ENCODE measurements at places on chromosomes 2 and 18.

GRCh38 chr2:54531558-54531957, 75.4 kb downstream of the SPTBN1 start:
- no peak for DNase-seq

- no peak for DNase-seq
Measured at GRCh38 chr18:42092848-42093247, 137.8 kb downstream of the PIK3C3 start.

GRCh38 chr2:58377181-58377580, 136.1 kb upstream of the FANCL start:
- no peak for DNase-seq

GRCh38 chr18:70037431-70038061, 89.9 kb upstream of the CD226 start:
- no peak for DNase-seq

DNA sequence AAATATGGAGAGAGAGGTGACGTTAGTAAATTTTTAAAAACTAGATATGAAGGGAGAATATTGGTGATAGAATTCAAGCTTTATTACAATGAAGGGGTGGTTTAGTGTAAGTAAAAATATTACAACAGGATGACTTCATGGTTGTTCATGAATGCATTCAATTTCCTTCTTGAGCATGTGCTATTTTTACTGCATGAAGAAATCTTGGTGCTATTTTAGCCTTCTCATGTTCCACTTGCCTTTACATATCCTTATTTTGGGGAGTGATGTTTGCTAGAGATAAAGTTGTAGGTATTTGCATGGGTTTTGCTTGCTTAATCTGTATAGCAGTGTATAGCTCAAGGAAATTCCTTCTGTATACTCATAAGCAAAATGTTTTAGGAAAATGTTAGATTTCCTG, 195.0 kb upstream of the MMADHC start:
- DNase-seq = no peak

DNA sequence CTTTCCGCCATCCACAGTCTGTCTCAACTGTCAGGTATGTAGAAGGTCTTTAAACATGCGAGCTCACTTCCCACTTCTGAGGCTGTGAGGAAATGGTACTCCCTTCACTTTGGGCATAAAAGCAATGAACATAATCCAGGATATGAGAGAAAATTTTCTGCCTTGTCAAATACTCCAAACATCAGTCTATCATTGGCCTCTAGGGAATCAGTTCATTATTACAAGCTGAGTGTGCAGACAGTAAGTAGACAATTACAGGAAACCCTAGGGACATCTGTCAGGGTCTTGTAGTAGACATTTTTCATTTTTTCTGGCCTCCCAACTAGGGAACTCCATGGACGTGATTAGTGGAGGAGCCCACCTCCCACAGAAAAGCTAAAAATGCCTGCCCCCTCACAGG, 13.6 kb upstream of the APCDD1 start:
- no peak for DNase-seq

DNA sequence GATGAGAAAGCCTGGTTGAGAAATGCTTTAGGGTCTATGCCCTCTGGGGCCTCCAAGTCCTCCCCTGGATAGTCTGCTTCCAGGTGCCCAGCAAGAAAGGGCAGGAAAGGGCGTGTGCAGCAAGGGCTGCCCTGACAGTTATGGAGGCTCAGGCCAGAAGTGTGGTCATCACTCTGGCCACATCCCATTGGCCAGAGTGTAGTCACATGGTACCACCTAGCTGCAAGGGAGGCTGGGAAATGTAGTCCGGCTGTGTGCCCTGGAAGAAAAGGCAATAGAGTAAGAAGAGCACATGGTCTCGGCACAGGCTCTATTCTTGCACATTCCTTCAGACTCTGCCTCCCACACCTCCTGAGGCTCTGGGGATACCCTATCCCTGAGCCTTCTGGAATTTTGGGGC, 35.7 kb downstream of the ODC1 start:
- peak; percentile 66 for DNase-seq

DNA sequence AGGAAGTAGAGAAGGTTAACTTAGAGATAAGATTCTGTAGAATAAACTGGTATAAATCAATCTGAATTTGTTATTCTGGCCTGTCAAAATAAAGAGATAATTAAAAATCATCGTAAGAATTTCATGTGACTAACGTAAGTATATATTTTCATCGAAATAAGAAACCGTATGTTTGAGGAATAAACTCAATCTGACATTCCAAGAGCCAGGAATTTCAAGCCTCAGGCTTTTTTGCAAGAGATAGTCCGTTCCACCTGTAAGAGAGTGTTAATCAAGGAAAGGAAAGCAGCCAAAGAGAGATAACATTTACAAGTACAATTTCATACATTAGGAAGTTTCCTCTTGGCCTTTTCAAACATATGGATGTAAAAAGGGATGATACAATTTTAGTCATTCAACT, 701.5 kb downstream of the CBLN2 start:
- no peak for DNase-seq

GRCh38 chr18:60246606-60247005, 126.0 kb downstream of the MC4R start:
- no peak for DNase-seq

DNA sequence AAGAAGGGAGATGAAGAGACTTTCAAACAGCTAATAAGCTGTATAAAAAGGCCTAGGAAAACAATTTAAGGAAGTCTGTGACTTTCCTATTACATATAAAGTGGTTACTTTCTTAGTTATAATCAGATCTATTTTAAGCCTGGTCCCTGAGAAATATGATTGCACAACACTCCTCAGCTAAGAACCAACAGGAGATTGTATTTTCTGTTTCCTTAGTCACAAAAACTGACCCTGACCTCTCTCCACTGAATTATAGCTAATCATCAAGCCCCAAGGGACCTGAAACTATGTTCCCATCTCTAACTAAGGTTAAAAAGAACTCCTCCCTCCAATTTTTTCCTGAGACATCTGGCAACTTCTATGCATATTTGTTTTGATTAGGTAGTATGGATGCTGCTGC, 106.9 kb downstream of the ROCK1 start:
- DNase-seq = no peak

- no peak for DNase-seq
Measured at GRCh38 chr2:222982909-222983265, 69.1 kb upstream of the KCNE4 start.

DNA sequence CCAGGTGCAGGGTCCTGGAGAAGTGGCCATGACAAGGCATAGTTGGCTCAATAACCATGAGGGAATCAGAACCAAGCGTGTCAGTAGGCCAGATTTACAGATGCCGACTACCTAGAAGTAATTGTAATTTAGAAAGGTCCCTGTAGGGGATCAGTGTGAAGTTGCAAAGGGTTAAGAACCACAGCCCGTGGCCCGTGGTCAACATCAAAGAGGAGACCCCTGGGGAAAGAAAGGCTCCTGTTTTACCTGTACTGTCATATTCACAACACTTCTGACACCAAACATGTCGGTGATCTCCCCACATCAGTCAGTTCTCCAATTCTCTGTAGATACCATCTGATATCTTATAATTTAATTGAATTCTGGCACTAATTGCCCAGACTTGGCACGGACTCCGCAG, 31.0 kb downstream of the SP100 start:
- DNase-seq = no peak

All from neural progenitor cell (in vitro differentiated cells).